ENCODE measurements at places on chromosomes 11 and 22.

DNA sequence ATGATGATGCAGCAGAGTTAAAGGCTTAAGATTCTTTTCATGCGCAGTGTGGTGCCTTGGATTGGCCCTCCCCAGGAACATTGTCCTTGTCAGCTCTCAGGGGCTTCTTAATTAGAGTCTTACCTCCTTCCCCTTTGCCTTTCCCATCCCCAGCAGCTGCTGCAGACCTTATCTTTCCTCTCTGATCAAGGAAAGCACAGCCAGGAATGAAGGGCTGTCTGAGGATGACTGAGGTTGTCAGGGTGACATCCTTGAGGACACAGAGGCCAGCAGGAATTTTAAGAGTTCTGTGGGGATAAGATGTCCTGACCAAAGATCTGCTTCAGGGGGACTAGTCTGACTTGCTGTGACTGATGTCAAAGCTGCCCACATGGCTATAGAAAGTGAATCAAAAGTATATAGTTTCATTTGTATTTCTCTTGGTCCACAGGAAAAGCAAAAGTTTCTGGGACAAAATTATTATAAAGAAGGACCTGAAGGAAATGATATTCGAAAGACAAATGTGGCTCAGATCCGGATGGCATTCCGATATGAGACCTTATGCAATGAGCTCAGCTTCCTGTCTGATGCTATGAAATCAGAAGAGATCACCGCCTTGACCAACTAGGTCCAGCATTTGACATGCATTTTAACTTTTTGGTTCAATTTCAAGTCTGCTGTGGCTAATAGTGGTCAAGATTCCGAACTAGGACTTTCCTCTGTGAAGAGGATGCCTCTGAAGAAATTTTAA lies 35.5 kb downstream of the RNF141 start:
- DNase-seq: no peak

DNA sequence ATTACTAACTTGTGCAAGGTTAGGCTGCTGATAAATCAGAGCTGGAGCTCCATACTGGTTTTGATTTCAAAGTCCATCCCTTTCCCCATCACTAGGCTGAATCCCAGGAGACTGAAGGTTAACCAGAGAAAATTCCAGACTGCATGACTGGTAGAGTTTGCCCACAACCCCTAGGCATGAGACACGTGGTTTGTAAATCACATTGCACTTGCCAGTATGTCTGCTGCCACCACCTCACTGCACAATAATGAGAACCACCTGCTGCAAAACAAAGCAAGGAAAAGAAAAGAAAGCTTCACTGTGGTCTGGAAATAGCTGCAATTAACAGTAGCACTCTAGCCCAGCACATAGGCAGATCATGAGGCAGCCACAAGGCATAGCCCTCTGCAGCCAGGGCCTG lies 67.6 kb upstream of the NTM start:
- no peak for DNase-seq

- no peak for DNase-seq
These were observed at the start of gene OR52L1 for GRCh38 chr11:5986885-5987284. Gene OR52L1 (minus strand): TSS chr11:5986985. CDS start chr11:5986930, 55 bp downstream.

GRCh38 chr11:16016468-16016829 lies 339.9 kb downstream of the SOX6 start:
- DNase-seq: no peak

DNA sequence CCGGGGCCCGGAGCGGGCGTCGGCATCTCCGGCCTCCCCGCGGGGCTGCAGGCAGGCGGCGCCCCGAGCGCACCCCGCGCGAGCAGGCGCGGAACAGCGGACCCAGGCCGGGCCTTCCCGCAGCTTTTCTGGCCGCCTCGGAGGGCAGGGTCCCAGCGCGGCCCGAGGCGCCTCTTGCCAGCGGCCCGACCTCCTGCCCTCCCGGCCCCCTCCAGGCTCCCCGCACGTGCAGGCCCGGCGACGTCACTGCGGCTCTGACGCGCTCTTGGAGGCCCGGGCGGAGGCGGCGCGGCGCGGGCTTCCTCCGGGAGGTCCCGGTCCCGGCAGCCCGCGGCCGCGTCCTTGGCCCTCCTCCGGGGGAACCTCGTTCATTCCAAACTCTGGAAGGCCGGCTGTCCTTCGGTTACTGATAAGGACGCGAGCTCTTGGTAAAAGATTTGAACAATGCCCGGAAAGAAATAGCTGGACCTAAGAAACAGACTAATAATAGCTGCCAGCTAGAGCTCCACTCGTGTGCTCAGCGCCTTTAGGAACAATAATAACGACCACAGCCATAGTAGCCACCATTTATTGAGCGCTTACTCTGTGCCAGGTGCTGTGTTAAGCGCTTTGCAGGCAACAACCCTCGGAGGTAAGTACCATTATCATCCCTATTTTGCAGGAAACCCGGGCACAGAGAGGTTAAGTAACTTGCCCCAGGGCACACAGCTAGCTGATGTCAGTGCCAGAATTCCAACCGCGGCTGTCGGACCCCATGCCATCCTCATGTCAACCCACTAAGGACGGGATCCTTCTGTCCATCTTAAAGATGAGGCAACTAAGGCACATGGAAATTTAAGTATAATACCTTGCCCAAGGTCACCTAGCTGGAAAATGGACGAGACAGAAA lies 39.1 kb upstream of the CREB3L1 start:
- peak; percentile 66 for DNase-seq

DNA sequence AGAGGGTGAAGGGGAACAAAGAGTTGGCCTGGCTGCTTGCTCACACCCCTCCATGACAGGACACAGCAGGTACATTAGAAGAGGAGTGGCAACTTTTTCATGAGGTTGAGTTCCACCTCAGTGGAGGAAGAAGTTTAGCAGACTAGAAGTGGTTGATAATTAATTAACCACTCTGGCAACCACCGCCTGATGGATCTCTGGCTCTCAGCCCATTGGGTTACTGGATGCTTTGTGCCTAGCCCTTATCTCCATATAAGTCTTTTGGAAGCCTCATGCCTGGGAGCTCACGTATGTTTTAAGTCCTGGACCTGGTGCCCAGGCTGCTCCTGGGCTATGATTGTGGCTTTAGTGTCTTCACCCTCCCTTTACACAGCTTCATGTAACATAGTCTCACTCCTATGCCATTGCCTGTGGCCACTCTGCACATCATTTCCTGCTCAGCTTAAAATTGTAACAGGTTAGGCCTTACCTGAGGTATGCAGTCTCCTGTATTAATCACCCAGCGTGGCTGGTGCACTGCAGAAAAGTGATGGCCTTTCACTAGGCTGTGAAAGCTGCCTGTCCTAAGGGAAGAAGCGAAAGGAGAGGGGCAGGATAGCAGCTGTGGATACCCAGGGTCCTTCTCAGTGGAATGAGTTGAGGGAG lies 72.7 kb upstream of the CRTAM start:
- no peak for DNase-seq

GRCh38 chr11:110293389-110293788 lies 3.0 kb downstream of the RDX start:
- no peak for DNase-seq

GRCh38 chr22:48644997-48645396 lies 1182.7 kb downstream of the BRD1 start:
- DNase-seq: no peak

- DNase-seq: no peak
These were observed 8.0 kb downstream of the FADS3 start for GRCh38 chr11:61883327-61883726.

- DNase-seq: no peak
These were observed 9.8 kb upstream of the XKR3 start for GRCh38 chr22:16834971-16835370.

DNA sequence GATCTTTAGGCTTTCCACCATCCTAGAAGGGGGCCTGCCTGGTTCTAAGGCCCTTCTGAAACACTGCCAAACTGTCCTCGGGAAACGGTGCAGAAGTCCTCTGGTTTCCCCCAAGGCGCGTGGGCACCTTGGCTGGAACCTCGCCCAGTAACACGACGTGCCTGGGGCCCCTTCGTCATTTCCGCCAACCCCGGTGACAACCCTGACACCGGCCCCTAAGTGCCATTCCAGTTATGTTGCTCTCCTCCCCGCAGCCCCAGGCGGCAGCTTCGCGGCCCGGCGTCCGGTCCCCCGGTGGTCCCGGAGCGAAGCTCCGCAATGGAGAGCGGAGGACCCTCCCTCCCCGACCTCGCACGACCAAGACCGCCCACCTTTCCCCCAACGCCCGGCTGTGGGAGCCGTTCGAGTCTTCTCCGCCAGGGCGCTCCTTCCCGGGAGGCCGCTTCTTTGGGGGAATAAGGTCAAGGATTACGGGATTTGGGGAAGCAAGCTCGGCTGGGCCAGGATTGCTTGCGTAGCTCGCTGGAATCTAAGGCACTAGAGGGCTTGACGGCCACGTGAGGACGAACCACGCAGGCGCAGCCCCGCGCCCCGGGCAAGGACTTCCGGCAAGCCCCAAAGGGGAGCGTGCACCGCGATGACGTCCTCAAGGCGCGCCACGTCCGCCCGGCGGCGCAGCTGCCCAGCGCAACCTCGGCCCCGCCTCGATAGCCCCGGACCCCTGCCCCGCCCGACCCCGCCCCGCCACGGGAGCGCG lies 626 bp downstream of the RNH1 start:
- peak; percentile 97 for DNase-seq

GRCh38 chr11:75241906-75242644 lies 1.5 kb downstream of the TPBGL start:
- no peak for DNase-seq

GRCh38 chr22:24175160-24175808 lies 6.0 kb upstream of the SUSD2 start:
- DNase-seq: peak; percentile 84

DNA sequence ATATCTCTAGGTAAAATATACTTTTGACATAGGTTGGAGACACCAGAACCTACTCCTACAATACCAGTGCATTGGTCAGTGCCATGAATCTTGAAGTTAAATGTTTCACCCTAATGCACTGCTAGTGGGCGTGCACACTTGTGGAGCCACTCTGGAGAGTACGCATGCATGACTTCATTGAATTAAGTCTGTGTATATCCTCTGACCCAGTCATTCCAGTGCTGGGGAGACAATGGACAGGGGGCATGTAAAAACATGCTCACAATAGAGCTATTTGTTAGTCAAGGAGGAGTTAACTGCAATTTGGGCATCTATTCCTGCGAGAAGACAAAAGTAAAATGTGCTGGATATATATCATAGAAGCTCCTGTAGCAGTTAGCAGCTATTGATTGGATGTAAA lies 335.4 kb upstream of the NCAM1 start:
- no peak for DNase-seq

Measured in frontal cortex (tissue), 4 donors.